ENCODE measurements at places on chromosomes 11 and 22.

DNA sequence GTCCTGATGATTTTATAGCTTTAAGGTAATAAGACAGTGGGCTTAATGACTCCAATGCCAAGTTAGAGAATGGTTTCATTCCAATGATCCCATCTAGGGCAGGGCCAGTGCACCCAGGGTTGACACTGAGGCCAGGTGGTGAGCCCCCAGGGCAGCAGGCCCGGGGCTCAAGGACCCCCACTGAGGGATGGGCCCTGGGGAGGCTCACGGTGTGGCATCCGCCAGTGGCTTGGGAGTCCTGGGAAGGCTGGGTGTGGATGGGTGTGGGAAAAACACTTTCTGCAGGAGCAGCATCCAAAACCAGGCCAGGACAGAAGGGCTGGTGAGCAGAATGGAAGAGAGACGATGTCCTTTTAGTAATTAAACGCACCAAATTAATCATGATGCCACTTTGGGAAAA is 626.3 kb downstream of the TBC1D22A start:
- DNase-seq: no peak

DNA sequence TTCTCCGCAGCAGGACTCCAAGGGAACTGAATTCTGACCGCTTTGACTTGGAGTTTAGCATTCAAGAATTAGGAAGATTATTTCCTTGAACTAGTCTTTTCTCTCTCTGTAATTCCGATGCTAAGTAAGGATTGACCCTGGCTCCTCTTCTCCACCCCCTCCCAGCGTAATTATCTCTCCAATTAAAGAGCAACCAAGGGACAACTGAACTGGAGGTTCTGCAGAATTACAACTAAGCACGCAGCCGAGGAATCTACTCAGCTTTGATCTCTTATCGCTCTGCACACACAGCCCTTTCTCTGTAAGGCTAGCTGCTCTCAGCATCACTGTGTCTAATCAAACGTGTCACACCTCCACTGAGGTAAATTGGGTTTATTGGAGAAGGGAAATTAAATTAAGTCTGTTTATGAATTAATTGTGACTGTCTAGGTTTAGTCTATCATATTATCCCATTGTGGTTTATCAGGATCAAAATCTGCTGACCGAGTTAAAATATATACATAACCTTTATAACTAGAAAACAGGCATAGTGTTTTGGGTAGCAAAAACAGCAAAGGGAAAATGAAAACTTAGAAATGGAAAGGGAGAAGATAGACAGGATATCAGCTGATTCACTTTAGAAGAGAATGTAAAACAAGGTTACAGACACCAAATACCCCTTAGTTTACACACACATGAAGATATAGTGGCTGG is 241.3 kb upstream of the LARGE1 start:
- DNase-seq: no peak

DNA sequence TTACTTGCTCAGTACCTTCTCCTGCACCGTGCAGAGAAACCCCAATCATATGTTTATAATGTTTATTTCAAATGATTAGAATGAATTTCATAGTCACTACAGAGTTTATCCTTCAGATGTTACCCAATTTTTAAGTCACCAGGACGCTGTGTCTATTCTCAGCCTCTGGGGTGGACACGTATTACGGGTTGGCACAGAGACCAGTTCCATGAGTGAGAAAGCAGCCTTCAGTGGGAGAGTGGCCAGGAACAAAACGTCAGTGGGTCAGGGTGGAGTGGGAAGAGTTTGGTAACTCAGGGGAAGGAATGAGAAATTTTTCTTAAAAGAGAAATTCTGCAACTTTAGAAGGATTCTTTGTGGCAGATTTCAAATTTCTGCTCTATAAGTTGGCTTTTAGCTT is 77.1 kb upstream of the MTMR2 start:
- DNase-seq: no peak

- no peak for DNase-seq
These were observed 41.0 kb upstream of the OLFML1 start for GRCh38 chr11:7444091-7444981.

DNA sequence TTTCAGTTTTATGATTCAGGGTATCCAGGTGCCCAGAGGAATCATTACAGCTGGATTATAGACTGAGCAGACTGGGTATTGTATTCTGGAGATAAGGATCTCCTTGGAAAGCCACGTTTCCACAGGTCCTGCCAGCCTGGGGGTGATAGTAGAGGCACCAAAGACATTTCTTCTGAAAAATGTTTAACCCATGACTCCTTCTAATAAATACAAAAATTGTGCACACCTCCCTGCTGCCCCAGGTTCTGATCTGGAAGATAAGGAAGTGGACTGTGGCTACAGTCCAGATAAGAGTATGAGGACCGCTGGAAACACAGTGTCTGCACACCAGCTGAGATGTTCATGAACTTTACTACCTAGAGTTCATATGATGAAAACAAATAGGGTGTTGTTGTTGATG is 192.5 kb downstream of the DBX1 start:
- DNase-seq: no peak

GRCh38 chr11:30527566-30527965 is 58.6 kb downstream of the MPPED2 start:
- DNase-seq: no peak

DNA sequence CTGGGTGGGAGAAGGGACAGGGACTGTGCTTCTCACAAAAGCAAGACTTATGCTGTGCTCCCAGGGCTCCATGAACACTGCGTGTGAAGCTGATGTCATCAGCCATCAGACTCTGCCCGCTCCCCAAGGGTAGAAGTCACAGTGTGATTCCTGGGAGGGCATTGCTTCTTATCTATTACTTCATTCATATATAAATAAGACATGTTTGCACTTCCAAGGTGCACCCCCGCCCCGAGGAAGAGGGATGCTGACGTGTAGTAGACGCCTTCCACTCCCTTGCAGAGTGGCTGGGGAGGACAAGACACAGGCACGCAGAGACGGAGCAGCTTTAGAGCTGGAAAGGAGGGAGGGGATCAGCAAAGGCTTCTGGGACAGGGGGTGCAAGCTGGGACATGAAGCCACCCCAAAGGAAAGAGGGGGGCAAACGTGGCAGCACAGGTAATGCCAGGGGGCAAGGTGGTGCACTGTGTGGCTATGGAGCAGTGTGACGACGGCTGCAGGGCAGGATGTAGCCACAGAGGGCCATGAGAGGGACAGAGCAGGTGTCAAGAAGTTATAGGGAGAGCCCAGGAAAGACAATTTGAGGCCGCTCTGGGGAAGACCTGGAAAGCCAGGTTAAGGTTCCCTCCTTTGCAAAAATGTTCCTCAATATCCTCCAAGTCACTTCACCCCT is 558.5 kb downstream of the MN1 start:
- no peak for DNase-seq

DNA sequence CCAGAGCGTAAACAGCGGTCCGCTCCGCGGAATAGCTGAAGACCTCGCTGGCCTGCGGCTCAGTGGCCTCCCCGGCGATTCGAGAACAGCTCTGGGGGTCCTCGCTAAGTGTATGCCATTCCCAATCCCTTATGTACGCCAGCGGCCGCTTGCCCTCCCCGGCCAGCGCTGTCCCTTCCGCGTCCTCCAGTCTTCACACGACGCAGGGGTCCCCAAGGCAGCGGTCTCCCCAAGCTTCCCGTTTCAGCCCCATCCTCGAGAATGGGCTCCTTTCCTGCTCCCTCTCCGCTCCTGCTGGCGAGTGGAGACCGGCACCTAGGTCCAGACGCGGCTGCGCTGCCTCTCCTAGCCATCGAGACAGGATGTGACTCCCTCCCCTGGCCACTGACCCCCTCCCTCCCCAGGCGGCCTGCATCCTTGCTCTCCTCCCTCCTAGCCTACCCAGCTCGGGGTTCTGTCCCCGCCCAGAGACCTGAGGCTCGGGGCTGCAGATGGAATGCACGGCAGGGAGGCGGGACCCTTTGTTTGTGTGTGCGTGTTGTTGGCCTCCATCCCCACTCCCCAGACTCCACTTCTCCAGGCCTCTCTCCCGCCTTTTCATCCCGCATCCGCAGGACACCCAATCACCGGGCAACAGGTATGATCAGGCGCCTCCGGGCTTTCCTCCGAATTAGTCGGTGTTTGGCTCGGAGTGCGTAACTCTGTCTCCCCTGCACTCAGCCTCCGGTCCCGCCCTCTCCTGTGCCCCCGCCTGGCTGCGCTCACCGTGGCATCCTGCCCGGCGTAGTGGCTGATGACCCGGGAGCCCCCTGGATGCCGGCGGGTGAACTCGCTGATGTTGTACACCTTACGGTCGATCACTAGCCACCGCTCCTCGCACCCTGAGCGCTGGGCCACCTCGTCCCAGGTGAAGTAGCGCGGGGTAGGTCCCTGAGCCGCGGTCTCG is 740 bp downstream of the FADS1 start:
- peak; percentile 78 for DNase-seq

DNA sequence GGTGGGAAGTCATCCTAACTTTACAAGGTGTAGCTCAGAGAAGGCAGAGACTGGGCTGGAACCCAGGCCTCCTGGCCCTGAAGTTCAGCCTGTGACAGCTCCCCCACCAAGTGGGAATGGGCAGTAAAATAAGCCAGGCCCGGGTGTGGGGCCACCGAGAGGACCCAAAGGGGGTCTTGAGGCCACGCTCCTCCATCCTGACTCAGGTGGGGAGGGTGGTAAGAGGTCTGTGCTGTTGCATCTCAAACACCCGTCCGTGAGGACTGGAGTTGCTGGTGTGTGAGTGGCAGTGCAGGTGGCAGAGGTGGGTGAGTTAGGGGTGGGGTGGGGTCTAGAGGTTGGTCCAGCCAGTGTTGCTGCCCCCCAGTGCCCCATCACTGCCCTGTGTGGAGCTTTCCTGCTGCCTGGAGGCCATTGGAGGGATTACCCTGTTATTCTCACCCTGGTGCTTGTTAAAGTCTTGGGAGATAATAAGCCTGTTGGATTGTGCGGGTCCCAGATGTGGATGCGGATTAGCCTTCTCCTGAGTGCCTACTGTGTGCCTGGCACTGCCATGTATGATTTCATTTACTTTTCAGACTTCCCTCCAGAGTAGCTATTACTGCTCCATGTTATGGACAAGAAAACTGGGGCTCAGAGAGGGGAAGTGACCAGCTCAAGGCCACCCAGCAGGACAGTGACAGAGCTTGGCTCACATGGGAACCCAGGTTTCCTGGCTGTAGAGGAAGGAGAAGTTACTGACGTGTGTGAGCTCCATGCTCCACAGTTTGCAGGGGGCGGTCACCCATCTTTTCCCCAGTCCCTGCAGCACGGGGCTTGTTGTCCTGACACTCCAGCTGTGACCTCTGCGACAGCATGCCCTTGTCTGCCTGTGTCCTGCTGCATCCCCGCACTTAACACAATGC is 12.9 kb downstream of the SERPINH1 start:
- DNase-seq: no peak

GRCh38 chr22:37907036-37907954 is 1.2 kb downstream of the MICALL1 start:
- no peak for DNase-seq

GRCh38 chr11:27354359-27354965 is 8.6 kb downstream of the CCDC34 start:
- DNase-seq: no peak

DNA sequence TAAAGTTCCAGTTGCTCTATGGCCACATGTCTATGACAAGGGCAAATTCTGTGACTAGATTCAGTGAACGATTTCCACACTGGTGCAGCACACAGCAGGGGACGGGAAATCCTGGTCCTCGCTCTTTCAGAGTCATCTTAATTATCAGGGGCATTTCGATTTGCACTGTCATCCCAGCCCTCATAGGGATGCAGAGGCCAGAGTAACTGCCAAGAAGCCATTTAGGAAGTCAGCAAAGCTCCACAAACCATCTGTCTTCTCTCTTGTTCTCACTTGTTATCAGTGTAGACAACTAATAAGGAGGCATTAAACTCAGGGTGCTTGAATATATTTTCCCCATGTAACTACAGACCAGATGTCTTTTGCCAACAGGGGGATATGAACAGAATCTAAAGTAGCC is 151.7 kb downstream of the STK33 start:
- DNase-seq: no peak

GRCh38 chr22:27154717-27155116 is 497.3 kb downstream of the MIAT start:
- DNase-seq: no peak

GRCh38 chr11:5153574-5154431 is 754 bp downstream of the OR52A1 start:
- DNase-seq: no peak

DNA sequence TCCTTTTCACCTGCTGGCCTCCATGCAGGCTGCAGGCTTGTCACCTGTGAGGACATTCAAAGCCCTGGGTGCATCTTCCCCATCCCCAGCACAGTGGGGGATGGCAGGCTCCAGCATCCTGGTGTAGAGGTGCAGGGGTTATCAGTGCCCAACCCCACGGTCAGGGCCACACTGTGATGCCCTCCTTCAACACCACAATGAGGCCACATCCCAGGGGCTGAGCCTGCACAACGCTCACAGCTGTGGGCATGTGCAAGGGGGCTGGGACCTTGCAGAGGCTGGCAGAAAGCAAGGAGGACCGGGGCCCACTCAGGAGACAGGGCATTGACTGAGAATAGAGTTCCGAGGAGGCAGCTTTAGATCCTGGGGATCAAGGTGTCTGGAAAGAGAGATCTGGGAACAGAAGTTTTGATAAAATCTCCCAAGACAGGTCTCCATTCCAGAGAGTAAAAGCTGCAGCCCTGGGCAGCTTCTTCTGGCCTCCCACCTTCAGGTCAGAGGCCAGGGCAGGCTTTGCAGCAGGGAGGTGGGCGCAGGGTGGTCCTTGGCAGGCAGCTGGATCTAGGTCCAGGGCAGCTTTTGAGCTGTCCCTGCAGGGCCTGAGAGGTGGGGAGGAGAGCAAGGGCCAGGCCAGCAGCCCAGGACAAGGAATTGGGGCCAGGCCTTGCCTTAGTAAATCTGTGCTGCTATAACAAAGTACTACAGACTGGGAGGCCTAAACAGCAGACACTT is 250.8 kb upstream of the B3GAT1 start:
- DNase-seq: no peak

DNA sequence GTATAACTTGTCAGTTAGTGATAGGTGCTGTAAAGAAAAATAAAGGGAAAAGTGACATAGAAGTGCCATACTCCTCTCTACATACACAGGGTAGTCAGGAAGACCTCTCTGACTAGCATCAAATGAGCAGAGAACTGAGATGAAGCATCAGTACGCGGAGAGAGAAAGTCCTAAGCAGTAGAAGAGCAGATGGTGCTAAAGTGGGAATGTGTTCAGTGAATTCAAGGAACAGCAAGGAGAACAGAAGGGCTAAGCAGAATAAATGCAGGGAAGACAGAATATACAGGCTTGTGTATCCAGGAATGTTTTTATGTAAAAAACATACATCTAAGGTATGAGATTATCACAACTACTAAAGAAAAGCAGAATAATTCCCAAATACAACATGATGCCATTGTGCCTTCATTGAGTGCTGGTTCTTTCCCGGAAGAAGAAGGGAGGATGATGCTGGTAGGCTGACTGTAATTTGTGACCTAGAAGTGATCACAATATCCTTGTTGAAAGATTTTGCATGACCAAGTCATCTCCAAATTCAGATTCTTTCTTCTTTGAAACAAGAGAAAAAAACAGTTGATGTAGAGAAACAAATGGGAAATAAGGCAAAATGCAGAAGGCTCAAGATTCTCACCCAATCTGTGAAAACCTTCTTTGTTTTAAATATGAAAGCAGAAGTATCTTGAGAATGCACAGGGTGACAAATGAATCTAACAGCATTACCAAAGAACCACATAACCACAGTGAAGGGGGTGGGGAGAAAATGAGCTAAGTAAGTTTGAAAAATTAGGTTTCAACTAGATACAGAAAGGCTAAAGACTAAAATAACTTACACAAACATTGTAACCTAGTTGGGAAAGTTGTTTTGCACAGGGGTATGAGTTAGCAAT is 20.5 kb downstream of the MRE11 start:
- DNase-seq: no peak

GRCh38 chr22:22816766-22817410 is 70.7 kb upstream of the IGLL5 start:
- no peak for DNase-seq

- DNase-seq: no peak
These were observed 133.4 kb downstream of the EHF start for GRCh38 chr11:34754171-34754823.
